ENCODE measurements at places on chromosomes 6 and 20.

DNA sequence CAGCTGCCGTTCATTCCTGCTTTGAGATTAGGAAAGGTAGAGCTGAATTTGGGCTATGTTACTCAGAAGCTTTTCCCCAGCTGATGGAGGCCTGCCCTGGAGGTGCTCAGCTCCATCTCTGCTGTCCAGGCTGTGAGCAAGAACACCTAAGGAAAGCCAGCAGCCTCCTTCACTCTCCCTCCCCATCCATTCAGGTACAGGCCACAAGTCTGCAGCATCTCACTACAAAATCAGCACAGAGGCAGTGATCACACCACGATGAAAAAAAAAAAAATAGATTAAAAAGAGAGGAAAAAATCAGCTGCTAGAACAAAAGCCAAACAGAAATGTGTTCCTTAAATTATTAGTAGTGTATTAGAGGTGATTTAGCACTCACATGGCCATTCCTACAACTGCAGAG lies 515.0 kb downstream of the CDH26 start:
- DNase-seq = no peak

DNA sequence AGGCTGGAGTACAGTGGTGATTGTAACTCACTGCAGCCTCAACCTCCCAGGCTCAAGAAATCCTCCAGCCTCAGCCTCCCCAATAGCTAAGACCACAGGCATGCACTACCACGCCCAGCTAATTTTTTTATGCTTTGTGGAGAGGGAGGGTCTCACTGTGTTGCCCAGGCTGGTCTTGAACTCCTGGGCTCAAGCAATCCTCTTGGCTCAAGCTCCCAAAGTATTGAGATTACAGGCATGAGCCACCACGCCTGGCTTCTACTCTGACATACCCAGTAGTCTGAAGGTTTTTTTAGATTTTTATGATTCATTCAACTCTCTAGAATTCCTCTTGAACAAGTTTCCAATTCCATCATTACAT lies 1.3 kb upstream of the ARHGAP18 start:
- DNase-seq = no peak

DNA sequence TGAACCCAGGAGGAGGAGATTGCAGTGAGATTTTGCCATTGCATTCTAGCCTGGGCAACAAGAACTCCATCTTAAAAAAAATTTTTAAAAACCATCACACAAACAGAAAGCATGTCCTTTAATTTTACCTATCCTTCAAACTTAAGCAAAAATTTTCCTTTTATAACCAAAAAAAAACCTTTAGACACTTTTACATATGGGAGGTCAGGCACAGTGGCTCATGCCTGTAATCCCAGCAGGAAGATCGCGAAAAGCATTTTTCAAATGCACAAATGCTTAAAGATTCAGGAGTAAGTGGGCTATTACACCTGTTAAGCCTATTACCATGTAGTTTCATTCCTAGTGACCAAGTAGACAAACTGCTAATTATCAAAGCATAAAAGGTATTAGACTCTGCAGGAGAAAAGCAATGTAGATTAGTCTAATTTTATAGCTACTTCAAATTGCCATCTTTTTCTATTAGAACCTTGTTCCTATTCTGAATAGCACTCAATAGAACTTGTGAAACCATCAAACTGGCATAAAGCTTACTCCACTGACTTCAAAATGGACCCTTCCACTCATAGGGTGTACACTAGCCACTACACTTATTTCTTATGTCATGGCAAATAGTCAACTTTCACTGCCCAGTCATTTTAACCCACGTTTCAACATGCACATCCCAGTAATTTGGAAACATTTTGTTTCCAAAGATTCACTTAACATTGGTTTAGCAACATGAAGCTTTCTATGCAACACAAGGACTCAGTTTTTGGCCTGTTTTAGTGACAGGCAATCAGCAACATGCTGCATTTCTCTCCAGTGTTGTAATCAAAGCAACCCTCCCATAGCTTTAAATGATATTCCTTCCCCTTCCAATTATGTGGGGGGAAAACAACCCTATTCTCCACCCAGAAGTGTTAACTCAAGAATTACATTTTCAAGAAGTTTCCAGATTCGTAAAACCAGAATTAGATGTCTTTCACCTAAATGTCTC lies 4.0 kb downstream of the EEF1A1 start:
- no peak for DNase-seq

DNA sequence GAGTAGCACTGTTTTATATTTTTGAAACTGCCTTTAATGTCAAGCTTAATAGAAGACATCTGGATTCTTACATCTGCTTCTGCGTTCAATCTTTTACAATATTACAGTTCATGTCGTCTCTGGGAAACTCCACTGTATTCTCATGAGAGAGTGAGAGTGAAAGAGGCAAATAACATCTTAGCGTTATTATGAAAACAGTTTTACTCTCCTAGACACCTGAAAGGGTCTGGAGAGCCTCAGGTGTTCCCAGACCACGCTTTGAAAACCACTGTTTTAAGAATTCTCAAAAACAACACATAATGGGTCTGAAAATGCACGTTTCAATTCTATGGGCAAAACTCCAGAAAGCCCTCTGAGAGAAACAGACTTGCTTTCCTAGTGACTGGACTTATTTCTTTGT lies 63.3 kb downstream of the ARHGAP18 start:
- no peak for DNase-seq

DNA sequence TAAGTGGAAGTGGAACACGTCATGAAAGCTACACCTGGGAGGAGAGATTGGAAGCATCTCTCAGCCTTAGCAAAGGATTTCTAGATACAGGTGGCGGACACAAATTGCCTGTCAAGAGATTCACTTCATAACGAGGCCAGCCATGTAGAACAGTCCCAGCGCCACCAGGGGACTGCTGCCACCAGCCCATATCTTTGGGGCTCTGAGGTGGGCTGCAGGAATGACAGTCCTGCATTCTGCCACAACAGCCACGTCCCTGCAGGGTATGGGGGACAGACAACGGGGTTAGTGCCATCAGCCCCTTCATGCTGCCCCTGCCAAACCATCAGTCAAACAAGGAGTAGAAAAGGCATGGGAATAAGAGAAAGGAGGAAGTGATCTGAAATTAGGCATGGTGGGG lies 81.2 kb upstream of the SASH1 start:
- DNase-seq = no peak

GRCh38 chr6:156461647-156462046 lies 315.5 kb upstream of the ARID1B start:
- no peak for DNase-seq

GRCh38 chr20:19938421-19939090 lies 78.6 kb upstream of the NAA20 start:
- no peak for DNase-seq

GRCh38 chr20:63027922-63028389 lies 21.2 kb upstream of the BHLHE23 start:
- no peak for DNase-seq

DNA sequence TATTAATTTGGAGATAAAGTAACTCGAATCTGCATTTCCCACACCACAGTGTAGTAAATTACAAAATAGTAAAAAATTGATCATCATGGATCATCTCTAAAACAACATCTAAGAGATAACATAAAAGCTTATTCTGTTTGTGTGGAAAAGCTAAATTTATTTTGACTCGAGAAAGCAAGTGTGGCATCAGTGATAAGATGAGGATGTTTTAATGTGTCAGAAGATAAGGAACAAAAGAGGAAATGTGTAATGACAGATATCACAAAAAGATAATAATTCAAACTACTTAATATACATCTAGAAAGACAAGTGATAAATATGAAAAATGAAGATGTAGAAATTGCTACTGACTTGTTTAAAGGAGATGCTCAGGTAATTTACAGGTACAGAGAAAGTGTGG lies 74.1 kb downstream of the DNAH8 start:
- DNase-seq = no peak

DNA sequence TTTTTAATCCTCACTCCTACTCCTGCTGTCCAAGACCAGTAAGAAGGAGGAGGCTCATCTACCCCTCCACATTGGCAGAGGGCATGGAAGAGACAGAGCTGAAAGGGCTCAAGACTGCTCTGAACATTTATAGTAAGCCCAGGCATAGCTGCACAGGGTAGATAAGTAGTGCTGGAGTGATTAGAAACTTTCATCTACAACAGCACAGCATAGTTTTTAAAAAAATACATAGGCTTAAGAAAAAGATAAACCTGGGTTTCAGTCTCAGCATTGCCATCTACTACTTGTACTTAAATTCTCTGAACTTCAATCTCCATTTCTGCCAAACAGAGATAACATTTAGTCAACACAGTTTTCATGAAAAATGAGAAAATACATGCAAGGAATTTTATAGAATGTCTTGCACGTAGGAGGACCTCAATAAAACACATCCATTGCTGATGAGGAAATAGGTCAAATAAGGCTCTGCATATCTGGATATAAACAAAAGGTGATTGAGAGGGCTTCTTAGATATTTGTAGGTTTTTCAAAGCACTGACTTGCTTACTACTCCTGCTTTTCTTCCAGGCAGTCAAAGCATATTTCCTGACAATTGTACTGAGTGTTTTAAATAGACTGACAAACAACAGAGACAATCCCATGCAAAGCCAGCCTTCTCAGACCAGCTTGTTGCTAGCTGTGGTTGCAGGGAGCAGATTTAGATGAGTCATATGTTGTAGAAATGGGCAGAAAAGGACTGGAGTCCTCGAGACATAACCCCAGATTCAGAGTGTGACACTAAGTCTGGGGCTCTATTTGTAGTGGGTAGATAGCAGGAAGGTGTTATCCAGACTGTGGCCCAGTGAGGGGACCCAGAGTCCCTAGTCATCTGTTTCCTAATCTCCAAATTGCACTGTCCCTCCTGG lies 107.4 kb upstream of the TAB2 start:
- no peak for DNase-seq

DNA sequence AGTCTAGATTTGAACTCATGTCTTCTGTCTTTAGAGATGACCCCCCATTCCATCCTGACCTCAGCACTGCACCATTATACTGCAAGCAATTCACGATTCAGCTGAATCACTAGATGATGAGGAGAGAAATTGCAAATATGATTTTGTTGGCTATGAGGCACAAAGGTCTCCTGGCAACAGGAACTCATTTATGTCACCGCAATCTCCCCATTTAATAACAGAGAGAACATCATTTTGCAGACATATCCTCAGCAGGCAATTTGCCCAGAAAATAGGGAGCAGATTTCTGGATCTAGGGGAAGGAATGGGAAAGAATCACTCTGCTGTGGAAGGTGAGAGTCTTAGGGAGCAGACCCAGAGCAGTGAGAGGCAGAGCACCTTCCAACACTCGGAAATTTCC lies 303.0 kb downstream of the PAX1 start:
- no peak for DNase-seq

GRCh38 chr6:41568585-41569384 lies 22.6 kb downstream of the FOXP4 start:
- DNase-seq = no peak

DNA sequence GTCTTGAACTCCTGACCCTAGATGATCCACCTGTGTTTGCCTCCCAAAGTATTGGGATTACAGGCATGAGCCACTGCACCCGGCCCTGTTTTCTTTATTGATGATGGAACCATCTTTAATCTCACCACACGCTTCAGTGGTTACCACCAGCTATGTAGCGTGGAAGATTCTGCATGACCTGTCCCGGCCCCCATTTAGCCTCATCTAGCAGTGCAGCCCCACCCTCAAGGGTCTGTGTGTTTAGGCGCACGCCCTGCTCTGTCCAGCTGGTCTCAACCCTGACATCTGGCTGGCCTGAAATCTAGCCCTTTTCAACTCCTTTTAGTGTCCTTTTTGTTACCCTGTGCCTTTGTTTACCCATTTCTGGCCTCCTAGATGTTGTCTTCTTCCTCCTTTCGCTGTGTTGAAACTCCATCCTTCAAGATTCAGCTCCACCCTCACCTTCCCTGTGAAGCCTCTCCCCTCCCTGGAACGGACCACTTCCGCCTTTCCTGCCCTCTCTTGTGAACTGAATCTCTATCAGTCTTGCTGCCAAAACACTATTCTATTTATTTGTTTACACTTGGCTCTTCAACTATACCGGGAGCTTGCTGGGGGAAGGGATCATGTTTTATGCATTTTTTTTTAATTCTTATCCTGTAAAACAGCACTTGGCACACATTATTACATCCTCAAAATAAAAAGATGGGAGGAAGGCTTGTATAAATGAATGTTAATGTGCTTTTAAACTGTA lies 101.0 kb upstream of the MTHFD1L start:
- DNase-seq = no peak

DNA sequence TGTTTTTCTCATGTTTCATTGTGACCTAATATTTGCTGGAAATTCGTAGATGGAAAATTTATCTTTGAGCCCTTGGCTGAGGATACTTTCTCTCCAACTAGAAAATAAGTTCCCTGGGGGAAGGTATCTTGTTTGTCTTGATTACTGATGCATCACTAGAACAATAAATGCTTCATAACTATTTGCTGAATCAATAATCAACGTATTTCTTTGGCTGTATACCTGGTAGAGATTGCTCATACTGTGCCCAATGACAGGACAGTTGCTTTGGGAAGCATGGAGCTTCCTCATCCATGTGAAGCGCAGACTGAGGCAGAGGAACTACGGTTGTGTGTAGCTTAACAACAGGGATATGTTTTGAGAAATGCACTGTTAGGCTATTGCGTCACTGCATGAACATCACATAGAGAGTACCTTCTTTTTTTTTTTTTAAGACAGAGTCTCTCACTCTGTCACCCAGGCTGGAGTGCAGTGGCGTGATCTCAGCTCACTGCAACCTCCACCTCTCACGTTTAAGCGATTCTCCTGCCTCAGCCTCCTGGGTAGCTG lies 34.2 kb upstream of the RPN2 start:
- DNase-seq = no peak

GRCh38 chr6:144063246-144063743 lies 32.1 kb downstream of the SF3B5 start:
- DNase-seq = peak; percentile 32

GRCh38 chr6:154318721-154319120 lies 37.9 kb downstream of the IPCEF1 start:
- DNase-seq = no peak

GRCh38 chr6:112266331-112266730 lies 12.0 kb upstream of the LAMA4 start:
- no peak for DNase-seq

DNA sequence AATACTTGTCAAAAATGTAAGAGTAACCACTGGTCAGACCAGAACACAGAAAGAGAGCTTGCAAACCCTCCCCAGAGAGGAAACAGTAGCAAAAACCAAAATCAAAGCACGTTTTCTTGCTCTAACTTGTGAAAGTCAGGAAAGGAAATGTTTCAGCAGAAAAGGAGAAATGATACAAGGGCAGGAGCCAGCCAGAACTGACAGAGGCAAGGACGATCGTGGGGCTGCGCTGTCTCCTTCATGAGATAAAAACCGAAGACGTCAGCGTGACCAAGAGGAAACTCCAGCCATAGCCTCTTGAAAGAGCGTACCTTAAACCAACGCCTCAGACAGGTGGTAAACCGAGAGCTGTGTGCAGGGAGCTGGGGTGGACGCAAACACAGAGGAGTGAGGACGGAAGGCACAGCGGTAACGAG lies 27.5 kb downstream of the LAMA5 start:
- DNase-seq = no peak

DNA sequence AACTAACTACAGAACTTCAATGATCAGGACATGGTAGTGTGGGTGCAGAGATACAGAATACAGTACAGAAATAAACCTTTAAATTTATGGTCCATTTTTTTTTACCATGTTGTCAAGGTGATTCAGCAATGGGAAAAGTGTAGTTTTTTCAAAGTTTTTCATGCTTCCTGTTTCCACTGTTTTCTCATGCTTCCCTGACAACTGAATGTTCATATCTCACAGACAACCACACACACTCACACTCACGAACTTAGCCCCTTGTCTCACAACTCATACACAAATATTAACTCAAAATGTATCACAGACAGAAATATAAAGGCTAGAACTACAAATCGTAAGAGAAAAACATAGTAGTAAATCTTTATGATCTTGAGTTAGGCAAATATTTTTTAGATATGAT lies 232.6 kb upstream of the CDYL start:
- no peak for DNase-seq

- DNase-seq = no peak
Measured at GRCh38 chr6:104421650-104422049, 438.1 kb downstream of the HACE1 start.

Measured in Peyer's patch (tissue), 4 donors.